ENCODE measurements at places on chromosomes 3 and 15.

DNA sequence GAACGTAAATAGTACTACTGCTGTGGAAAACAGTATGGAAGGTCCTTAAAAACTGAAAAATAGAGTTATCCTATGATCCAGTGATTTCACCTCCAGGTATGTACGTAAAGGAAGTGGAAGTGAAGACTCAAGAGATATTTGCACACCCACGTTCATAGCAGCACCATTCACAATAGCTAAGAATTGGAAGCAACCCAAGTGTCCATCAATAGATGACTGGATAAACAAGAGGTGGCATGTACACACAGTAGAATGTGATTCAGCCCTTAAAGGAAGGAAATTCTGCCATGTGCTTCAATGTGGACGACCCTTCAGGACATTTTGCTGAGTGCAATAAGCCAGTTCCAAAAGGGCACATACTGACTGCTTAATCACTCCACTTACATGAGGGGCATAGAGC lies 188.3 kb downstream of the APBA2 start:
- no peak for DNase-seq

DNA sequence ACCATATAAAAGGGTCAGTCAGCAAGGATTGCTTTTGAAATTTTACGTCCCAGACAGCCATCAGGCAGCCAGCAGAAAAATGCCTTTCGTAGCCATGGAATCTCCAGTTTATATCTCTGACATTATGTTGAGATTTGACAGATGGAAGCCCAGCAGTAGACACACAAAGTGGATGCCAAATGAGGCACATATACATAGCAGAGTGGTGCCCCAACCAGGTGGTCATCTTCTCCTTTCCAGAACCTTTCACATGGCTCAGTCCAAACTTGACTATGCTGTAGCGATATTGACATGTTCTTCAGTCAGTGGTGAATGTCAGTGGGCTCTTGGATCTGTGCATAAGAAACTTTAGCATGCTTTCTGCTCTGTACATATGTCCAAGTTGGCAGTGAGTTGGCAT lies 123.3 kb upstream of the GBE1 start:
- no peak for DNase-seq

DNA sequence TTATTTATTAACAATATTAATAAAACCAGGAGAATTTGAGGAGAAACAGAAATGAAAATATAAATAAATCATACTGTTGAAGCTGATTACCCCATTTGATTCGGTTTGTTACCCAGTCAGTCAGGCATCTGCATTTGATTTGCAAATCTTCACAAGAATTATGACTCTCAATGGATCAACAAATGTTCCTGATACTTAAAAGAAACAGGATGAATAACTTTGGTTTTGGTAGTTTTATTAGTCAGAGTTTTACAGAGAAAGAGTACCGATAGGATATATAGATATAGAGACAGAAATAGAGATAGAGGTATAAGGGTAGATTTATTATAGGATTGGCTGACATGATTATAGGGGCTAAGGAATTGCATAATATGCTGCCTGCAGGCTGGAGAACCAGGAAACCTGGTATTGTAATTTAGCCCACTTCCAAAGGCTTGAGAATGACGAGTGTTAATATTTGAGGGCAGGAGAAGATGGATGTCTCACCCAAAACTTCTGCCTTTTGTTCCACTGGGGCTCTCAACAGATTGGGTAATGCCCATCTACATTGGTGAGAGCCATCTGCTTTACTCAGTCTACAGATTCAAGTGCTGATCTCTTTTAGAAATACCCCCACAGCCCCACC lies 241.6 kb upstream of the COL8A1 start:
- no peak for DNase-seq

DNA sequence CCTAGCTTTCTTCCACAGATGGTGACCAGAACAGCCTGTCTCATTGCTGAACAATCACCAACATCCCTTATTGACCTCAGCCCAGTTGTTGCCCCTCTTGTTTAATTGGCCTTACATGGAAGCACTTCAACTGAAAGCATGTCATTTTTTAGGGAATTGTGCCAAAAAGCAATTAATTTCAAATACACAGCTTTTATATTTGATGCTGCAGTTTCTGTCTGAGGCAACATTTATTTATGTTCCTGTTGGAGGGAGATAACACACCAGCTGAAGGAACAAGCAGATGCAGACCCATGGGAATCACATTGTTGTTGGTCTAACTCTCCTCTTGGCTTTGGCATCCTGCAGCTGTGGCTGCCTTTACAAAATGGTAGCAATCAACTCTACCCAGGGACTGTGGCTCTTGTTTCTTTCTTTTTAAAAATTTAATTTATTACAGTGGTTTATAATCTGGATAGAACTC lies 498.1 kb upstream of the RGMA start:
- no peak for DNase-seq

DNA sequence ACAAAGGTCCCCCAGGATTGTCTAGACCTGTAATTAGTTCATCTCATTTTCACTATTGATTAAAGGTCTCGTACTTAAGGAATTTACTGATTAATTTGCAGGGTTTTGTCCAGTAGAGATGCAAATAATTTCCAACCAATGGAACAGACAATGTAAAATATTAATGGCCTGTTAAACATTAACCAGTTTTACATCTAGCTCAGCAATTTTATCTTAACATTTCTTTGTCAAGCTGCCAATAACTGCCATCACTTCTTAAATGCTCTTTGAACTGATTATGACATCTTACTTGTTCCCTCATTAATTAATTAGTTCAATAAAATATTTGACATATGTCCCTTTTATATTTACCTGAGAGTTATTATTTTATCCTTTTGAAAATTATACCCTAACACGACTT lies 9.4 kb upstream of the STRIT1 start:
- DNase-seq: no peak
